DMS 273 treated with DMSO at 0.1 percent for 48 hours (cell line): ENCODE measurements at places on chromosomes 2 and 18.
A peak's percentile ranks its signal among the peaks of the same experiment; 100 is the strongest.

GRCh38 chr2:142048581-142048980 lies 82.2 kb downstream of the LRP1B start:
- no peak for DNase-seq

GRCh38 chr2:66575625-66576310 lies 140.8 kb downstream of the MEIS1 start:
- no peak for DNase-seq

GRCh38 chr2:26964446-26965130 lies 5.8 kb upstream of the MAPRE3 start:
- DNase-seq: no peak

GRCh38 chr2:137380610-137381009 lies 583.7 kb upstream of the HNMT start:
- DNase-seq: no peak

DNA sequence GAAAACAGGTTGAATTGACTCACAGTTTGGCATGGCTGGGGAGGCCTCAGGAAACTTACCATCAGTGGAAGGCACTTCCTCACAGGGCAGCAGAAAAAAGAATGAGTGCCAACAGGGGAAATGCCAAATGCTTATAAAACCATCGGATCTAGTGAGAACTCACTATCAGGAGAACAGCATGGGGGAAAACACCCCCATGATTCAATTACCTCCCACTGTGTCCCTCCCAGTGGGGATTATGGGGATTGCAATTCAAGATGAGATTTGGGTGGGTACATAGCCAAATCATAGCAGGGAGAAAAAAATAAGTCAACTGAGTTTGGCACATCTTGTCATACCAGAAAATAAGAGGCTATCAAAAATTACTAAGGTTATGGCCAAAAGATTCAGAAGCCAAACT lies 96.3 kb downstream of the TRIP12 start:
- no peak for DNase-seq

- no peak for DNase-seq
These were observed 88.8 kb downstream of the VWA3B start for GRCh38 chr2:98175811-98176210.

DNA sequence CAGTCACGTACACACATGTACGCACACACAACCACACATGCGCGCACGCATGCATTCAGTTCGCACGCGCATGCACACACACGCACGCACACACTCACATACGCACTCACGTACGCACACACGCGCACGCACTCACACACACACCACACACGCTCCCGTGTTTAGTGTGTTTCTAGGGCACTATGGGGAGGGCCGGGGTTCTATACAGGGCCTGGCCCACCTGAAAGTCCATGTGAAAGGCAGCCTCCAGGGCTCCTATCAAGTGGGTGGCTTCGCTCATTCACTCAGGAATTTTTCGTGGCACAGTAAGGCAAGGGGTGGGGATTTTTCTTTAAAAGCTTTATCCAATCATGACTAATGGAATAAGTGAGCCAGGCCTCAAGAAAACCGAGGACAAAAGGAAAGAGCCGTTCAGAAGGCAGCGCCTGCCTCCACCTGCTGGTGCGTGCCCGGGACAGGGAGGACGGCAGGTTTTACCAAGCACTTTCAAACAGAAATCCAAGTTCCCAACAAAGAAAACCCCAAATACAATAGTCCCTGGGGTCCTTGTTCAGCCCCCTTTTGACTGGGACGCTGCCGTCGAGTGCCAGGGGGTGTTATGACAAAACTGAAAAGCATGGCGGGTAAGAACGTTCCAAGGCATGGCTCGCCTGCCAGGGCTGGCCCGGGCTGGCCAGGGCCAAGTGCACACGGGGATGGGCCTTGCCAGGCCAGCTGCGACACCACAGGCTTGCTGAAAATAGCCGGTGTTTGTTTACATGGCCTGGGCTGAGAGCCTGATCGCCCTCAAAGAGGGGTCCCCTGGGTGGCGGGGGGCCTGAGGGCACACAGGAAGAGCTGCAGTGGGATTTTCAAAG lies 110.0 kb downstream of the HDAC4 start:
- no peak for DNase-seq

- no peak for DNase-seq
These were observed 20.8 kb upstream of the MGAT5 start for GRCh38 chr2:134232868-134233727.

DNA sequence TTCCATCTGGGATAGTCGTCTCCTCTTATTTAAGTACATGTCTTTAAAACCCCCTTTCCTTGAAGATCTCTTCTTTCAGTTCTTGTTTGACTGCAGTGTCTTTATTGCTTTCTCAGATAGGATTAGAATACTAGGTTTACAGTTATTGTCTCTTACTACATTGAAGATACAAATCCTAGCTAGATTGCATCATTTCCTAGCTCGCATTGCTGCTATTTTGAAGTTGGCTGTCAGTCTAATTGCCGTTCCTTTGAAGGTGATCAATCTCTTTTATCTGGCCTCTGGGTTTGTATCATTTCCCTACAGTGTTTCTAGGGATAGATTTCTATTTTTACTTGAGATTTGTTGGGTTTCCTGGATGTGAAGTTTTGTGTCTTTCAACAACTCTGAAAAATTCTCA lies 20.9 kb downstream of the ARMC9 start:
- no peak for DNase-seq

DNA sequence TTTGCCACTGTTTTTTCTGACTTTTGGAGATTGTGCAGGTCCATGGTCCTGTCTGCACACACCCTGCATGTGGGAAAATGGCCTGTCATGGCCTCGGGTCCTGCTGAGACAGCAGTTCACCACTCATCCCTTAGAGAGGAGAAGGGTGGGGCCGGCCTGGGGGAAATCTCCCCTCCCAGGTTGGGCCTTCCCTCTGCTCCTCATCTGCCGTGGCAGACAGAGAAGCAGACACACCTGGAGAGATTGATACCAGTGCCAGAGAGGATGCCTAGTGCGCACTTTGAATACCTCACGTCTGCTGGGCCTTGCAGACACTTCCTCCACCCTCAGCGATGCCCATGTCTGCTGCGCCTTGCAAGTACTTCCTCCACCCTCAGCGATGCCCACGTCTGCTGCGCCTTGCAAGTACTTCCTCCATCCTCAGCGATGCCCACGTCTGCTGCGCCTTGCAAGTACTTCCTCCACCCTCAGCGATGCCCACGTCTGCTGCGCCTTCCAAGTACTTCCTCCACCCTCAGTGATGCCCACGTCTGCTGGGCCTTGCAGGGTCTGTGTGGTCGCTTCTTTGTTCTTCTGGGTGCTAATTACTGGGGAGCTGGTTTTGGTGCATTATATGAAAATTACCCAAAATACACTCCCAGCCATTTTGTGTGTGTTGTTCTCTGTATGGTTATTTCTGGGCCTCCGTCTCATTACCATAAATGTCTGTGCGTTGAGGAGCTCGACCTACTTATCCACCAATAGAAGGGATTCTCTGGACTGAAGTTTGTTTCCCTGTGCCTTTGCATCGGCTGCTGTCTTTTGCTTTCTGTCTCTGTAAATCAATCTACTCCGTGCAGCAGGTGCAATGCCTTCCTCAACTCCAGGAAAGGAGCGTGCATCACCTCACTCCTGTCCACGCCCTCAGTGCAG lies 186.9 kb upstream of the PXDN start:
- no peak for DNase-seq

GRCh38 chr2:196544906-196545433 lies 94.5 kb upstream of the CCDC150 start:
- DNase-seq: no peak

GRCh38 chr2:241018051-241018891 lies 19.9 kb downstream of the SNED1 start:
- DNase-seq: no peak

- DNase-seq: no peak
These were observed 1174.0 kb upstream of the SLC39A10 start for GRCh38 chr2:194483041-194483440.

DNA sequence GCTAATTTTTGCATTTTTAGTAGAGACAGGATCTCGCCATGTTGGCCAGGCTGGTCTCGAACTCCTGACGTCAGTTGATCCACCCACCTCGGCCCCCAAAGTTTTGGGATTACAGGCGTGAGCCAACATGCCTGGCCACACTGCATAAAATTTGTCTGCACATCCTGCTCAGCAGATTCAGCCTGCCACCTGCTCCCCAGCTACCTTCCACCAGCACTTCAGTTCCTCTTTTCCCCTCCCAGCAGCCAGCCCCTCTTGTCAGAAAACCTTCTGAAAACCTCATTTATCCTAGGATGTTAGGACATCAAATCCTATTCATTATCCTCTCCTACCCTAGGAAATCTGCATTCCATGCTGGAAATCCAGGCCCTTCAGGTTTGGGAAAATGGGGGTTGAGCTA lies 99.4 kb upstream of the STPG4 start:
- DNase-seq: no peak

- DNase-seq: peak; percentile 41
These were observed 2.1 kb downstream of the RRM2 start for GRCh38 chr2:10124538-10125045.

- DNase-seq: no peak
These were observed 487.6 kb downstream of the TMEM182 start for GRCh38 chr2:103249462-103249861.

GRCh38 chr2:68653538-68653982 lies 10.2 kb downstream of the PROKR1 start:
- no peak for DNase-seq

DNA sequence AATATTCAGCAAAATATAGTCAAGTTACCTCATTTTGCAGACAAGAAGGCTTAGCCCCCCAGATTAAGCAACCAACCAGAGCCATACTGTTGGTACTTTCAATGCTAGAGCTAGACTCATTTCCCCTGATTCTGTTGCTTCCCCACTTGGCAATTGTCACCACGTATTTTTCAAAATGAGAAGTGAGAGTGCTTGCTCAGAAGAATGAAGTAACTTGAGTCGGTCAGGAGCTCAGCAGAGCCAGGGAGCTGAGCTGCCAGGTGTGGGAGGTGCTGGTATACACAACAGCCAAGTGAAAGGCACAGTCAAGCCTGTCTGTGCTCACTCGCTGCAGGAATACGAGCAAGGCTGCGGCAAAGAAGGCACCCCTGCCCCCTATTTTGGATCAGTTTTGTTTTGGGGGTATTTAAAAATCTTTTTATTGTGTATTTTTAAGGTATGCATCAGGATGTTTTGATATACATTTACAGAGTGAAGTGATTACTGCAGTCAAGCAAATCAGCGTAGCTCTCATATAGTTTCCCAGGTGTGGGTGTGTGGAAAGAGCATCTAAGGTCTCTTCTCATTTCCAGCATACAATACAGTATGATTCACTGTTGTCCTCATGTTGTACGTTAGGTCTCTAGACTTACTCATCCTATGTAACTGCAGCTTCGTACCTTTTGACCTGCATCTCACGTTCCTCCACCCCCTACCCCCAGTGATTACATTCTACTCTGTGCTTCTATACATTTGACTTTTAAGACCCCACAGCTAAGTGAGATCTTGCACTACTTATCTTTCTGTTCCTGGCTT lies 62.4 kb downstream of the MRPS9 start:
- DNase-seq: no peak

- DNase-seq: no peak
These were observed 624 bp downstream of the ZNF516 start for GRCh38 chr18:76494231-76495005.

GRCh38 chr2:108444941-108445840 lies 3.8 kb upstream of the GCC2 start:
- peak; percentile 45 for DNase-seq

- DNase-seq: no peak
These were observed at the start of gene EFEMP1 for GRCh38 chr2:55923091-55923981. Gene EFEMP1, minus strand, starts transcription at chr2:55923782. Its CDS starts 1,342 bp downstream, at chr2:55922440.

DNA sequence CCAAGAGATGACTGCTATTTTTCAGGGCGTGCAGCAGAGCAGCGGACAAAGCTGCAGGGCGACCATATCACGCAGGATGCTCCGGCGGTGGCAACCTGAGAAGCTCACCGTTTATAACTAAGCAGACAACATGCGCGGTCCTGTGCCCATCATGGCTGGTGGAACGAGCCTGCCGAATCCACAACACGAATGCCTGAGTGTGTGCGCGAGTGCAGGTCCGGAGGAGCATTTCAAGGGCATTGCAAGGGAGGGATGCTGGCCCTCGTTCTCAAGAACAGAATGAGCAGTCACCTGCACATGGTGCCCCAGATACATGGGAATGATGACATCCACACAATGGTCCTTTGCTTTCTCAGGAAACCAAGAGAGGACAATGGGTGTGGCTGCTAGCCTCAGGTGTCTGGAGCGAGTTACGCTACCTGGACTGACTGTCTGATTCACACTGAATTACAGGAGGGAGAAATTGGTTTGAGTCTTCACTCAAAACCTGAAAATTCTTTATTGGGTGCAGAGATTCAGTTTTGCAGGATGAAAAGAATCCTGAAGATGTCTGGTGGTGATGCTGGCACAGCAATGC lies 39.8 kb downstream of the TBC1D8 start:
- no peak for DNase-seq

DNA sequence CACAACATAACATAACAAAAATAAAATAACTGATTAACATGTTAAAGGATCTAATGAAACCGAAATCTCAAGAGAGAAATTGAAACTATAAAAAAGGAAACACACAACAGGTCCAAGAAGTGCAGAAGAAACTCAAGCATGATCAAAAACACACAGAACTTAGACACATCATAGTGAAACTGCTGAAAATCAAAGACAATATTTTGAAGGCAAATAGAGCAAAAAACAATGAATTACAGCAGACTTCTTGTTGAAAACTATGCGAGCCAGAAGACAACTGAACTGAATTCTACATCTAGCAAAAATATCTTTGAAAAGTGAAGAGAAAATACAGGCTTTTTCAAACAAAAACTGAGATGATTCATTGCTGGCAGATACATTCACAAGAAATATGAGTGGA lies 61.3 kb downstream of the UGP2 start:
- no peak for DNase-seq

DNA sequence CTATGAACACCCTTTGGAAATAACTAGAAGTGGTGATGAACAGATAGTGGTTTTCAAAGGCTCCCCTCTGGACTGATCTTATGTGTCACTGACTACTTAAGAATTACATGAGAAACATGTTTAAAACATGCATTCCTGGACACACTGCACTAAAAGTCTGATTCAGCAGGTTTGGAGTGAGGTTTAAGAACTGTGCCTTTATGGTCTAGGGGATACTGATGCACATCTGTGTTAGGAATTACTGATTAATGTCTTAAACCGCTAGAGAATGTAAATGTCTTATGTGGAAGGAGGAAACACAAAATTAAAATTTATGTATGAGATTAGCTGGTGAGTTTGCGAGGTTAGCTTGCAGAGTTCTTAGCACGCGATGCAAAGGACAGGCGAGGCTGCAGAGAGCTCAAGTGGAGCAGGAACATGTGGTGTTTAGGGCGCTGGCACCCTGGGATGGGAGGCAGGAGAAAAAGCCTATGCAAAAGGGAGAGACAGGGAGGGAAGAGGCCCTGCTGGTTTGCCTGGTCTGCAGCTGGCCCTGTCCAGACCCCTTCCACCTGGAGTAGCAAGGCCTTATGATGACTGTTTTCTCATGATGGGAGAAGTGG lies 11.7 kb downstream of the SH3YL1 start:
- DNase-seq: no peak

- no peak for DNase-seq
These were observed 467.9 kb downstream of the MBD2 start for GRCh38 chr18:53756610-53756972.

GRCh38 chr2:25373269-25373981 lies 31.7 kb upstream of the DNMT3A start:
- DNase-seq: no peak

- DNase-seq: no peak
These were observed 202.9 kb upstream of the TNP1 start for GRCh38 chr2:217062768-217063167.

- no peak for DNase-seq
These were observed 37.6 kb downstream of the SMAD7 start for GRCh38 chr18:48913201-48913600.
